GM12892 (cell line): ENCODE measurements at places on chromosomes 3 and 15.

- no peak for DNase-seq
These were observed 7.5 kb downstream of the P2RY1 start for GRCh38 chr3:152842413-152842812.

DNA sequence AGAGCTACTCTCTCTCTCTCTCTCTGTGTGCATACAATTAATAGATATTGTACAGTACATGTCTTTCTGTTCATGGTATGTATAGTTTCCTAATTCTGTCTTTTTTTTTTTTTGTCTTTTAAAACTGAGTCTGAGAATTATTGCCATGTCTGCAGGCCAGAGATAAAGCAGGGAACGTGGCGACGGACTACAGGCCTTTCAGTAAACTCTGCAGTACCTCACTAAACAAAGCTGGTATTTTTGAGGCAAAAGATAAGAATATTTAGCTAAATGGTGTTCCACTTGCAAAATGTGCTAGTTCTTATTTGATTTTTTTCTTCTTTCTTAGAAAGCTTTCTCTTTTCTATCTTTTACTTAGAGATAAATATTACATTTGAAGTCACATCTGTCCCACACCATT lies 44.0 kb upstream of the EHHADH start:
- DNase-seq, result no peak

- DNase-seq, result no peak
These were observed 18.5 kb upstream of the RIOX2 start for GRCh38 chr3:97990624-97991292.

GRCh38 chr3:192207239-192207638 lies 520.1 kb downstream of the FGF12 start:
- no peak for DNase-seq

DNA sequence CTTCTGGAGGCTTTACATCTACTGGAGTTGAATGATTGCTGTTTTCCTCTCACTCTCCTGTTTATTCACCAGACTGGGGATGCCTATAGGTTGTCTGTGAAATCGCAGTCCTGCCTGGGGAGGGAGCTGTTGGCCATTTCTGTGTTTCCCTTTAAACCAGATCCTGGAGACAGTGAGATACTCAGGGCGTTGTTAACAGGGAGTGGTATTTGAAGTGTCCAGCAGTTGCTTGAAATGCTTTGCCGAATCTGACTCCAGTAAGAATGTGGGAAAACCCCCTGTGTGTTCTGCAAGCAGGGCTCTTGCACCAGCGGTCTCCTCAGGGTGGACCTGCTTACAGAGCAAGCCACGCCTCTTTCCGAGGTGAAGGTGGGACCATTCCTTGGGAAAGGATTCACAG lies 4.3 kb upstream of the LRRK1 start:
- DNase-seq, result no peak

- no peak for DNase-seq
These were observed 12.4 kb upstream of the MAN2C1 start for GRCh38 chr15:75380773-75381172.

DNA sequence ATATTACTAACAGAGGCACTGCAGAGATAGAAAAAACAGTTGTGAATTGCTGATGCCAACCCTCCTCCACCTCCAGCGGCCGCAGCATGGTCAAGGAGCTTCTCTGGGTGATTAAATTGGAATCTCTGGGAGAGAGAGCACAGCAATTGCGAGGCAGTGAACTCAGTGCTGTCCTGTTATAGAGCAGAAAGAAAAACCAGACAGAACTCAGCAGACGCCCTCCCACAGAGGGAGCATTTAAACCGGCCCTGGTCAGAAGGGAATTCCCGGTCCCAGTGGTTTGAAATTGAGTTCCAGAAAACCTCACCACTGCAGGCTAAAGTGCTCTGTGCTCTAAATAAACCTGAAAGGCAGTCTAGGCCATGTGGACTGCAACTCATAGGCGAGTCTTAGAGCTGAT lies 175.4 kb downstream of the SQOR start:
- DNase-seq, result no peak
